Activated CD8-positive, alpha-beta memory T cell treated with anti-CD3 and anti-CD28 coated beads for 4 hours (primary cell): ENCODE measurements at places on chromosomes 6 and 20.
A peak's percentile ranks its signal among the peaks of the same experiment; 100 is the strongest.

DNA sequence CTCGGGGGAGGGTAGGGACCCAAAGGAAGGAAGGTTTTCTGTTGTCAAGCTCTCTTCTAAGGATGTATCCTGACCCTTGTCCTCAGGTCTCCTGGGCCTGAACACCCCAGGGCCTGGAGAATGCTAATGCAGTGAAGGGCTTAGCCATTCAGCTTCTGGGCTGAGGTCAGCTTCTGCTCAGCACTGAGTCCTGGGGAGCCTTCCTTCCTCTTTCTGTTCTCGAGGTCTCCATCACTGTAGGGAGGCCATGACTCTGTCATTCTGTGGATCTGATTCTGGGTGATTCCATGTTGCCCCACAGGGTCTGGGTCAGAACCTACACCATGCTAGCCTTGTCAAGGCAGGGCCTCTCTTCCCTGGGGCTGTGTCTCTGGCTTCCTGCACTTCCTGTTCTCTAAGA is 712.7 kb downstream of the DHX35 start:
- no peak for DNase-seq

DNA sequence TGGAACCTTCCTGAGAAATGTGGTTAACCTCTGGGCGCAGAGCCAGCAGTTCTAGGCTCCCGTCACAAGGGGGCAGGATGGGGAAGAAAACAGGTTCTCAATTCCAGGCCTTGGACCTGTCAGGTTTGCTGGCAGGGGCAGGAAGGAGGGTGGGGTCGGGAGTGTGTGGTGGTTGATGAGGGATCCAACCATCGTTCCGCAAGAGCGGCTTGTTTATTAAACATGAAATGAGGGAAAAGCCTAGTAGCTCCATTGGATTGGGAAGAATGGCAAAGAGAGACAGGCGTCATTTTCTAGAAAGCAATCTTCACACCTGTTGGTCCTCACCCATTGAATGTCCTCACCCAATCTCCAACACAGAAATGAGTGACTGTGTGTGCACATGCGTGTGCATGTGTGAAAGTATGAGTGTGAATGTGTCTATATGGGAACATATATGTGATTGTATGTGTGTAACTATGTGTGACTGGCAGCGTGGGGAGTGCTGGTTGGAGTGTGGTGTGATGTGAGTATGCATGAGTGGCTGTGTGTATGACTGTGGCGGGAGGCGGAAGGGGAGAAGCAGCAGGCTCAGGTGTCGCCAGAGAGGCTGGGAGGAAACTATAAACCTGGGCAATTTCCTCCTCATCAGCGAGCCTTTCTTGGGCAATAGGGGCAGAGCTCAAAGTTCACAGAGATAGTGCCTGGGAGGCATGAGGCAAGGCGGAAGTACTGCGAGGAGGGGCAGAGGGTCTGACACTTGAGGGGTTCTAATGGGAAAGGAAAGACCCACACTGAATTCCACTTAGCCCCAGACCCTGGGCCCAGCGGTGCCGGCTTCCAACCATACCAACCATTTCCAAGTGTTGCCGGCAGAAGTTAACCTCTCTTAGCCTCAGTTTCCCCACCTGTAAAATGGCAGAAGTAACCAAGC is 29.6 kb downstream of the SRSF3 start:
- peak; percentile 44 for DNase-seq

- DNase-seq: no peak
Measured at GRCh38 chr6:100171533-100172321, 177.7 kb upstream of the MCHR2 start.

GRCh38 chr6:117440706-117441525 is 15.2 kb upstream of the ROS1 start:
- DNase-seq: no peak

DNA sequence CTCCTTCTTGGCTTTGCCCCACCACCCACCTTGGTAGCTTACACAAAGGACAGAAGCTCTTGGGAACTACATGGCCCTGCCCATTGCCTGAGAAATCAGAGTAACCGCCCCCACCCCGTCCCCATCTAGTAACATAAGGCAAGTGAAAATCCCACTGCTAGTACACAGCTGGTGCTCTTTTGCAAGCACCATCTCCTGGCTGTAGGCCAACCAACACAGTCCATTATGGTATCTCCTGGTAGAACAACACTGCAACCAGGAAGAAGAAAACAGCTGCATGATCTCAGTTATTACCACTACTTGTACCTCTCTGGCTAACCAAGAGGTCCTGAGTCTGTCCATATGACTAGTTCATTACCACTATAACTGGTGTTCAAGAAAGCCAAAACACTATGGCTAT is 841.1 kb upstream of the MANEA start:
- DNase-seq: no peak

- DNase-seq: no peak
Measured at GRCh38 chr6:134074151-134075055, 22.0 kb upstream of the SLC2A12 start.

- no peak for DNase-seq
Measured at GRCh38 chr20:63831993-63832686, 1.1 kb upstream of the ZBTB46 start.

- no peak for DNase-seq
Measured at GRCh38 chr6:112839525-112839961, 492.4 kb downstream of the RFPL4B start.

DNA sequence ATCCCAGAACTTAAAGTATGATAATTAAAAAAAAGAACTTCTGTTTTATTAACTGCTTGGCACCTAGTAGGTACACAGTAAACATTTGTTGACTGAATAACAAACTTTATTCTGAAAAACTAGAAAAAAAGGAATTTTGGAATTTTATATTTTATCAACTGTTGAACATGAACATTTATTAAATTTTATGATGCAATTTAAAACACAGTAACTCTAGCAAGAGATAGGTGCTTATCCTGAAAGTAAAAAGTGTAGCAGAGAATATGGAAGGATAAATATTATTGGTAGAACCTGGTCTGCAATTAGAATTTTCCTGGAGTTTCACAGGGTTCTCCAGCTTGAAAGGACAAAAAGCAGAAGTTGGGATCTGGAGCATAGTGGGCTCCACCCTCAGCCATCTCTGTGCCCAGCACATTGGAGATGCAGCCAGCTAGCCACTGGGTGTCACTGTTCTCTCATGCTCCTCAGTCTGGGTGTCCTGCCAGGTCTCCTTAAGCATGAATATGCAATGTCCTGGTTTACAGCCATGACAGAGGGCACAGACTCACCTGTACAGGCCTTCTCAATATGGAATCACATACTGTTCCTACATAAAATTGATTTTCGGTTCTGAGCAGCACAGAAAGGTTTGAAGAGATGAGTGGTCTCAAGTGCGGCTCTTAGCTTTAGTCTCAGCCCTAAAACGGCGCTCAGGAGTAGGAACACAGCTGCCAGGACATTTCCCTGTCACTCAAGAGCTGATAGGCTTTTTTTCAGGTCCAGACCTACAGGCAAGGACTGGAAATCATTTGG is 31.7 kb upstream of the IL20RA start:
- peak; percentile 6 for DNase-seq

DNA sequence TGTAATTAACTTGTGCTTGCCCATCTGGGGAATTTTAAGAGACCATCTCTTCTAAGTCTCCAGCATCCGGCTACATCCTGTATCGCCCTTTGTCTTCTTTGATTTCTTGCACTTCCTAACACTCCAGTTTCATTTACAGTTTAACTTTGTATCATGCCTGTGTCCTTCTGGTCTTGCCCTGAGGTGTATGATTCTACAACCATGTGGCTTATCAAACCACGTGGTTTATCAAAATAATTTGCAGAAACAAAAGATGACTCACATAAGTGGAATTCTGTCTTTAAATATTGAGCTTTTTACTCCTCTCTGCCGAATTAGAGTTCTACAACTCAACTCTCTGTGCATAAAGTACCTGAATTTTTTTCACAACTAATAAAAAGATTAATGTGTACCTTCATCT is 580.7 kb downstream of the KIF16B start:
- no peak for DNase-seq

DNA sequence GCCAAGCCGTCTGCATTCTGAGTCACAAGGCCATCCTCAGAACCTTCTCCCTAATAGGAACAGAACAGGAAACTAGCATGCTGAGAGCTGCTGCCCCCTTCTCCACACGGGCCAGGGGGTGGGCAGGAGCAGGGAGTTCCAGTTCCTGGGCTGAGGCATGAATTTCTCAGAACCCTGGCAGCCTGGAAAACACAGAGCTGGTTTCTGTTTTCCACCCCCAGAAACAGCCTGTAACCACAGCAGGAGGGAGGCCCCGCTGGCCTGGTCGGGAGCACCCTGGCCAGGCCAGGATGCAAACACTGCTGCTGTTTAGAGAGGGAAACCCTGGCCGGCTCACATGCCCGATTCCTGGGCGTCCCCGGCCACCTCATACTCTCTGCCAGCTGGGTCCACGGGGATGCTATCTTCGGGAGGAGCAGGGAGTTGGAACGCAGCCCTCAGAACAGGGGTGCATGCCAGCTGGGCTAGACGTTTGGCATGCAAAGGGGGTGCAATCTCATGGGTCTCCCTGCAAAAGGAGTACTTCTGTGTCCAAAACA is 130.1 kb downstream of the NFATC2 start:
- DNase-seq: no peak

DNA sequence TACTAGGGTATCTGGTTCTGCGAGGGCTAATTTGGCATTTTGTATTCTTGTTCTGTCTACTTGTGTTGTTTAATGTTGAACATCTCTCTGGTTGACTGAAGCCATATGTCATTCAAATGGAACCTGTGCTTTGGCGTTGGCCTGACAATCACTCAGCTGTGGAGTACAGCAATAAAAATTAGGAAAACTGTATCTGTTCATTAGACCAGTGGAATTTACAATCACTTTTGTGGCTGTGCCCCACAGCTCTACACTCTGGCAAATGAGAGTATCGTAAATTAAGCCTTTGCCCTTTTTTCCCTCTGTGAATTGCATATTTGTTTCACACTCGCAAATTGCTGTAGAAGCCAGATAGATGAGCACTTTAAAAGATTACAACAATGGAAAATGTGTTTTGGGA is 102.0 kb downstream of the ARID1B start:
- no peak for DNase-seq

GRCh38 chr20:13863244-13863643 is 78.4 kb downstream of the NDUFAF5 start:
- DNase-seq: no peak

- no peak for DNase-seq
Measured at GRCh38 chr6:41651962-41652657, 13.8 kb downstream of the MDFI start.

DNA sequence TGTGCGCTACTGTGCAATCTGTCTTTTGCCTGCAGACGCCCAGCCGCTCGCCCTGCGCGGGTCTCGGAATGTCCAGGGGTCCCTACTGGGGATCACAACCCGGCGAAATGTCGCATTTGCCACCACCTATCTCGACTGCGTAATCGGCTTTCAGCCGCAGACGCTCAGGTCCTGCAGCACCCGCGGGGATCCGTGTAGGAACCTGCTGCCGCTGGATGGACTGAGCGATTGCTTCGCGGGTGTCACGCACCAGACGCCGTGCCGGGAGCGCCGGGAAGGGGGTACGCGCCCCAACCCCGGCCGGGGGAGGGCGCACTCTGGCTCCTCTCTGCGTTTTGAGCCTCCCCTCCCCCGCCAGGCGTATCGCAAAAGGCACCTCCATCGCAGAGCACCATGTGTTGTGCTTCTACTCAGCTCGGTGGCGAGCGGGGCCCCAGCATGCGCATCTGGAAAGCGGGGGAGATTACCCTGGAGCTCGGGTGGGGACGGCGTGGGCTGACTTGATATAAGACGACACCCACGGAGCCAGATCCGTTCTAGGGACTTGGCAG is 747 bp upstream of the PTPRA start:
- DNase-seq: peak; percentile 51

DNA sequence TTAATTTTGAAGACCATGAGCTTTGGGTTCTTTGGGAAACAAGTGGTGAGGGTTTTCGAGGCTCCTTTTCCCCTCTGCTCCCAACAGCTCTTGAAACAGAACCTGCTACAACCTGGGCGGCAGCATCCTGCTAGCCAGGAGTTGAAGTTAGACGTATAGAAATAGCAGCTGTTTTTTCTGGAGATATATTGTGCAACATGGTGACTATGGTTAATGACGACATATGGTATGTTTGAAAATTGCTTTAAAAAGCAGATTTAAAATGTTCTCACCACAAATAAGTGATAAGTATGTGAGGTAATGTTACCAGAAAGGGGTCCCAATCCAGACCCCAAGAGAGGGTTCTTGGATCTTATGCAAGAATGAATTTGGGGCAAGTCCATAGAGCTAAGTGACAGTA is 138.9 kb downstream of the PDE7B start:
- no peak for DNase-seq

- no peak for DNase-seq
Measured at GRCh38 chr6:15950962-15951569, 177.8 kb upstream of the MYLIP start.

DNA sequence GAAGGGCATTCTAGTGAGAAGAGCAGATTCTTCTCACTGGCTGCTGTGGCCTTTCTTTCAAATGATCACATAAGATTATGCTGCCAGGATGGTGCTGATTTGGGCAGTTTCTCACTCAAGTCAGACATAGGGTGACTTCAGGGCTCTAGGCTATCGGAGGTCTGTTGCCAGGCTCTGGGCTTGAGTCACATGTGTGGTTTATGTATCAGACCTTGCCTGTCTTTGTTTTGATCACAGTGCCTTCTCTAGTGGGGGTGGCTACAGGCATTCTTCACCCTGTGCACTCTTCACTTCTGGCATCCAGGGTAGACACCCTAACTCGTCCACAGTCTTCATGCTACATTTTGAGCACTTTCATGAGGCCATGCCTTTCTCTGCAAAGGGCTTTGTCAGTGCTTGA is 823.7 kb upstream of the MAN1A1 start:
- no peak for DNase-seq

- no peak for DNase-seq
Measured at GRCh38 chr6:106692112-106692818, 62.9 kb downstream of the QRSL1 start.

- no peak for DNase-seq
Measured at GRCh38 chr20:48080583-48080982, 295.3 kb upstream of the SULF2 start.

GRCh38 chr20:62366370-62367135 is 559 bp downstream of the LAMA5 start:
- no peak for DNase-seq

DNA sequence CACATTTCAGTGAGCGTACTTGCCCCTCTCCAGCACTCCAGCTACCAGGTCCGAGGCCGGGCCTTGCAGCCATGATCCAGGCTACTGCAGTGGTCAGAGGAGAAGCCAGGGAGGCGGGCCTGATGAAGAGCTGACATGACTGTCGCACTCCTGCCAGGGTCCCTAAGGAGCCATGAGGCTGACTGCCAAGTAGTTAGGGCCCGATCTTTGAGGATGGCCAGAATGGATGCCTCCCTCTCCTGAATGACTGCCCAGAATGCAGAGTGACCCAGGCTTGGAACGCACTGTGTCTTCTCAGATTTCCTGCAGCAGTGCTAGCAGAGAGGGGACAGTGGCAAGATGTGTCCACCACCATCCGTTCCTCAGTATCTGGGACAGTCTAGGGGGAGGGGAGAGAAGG is 24.7 kb upstream of the LRFN2 start:
- no peak for DNase-seq

DNA sequence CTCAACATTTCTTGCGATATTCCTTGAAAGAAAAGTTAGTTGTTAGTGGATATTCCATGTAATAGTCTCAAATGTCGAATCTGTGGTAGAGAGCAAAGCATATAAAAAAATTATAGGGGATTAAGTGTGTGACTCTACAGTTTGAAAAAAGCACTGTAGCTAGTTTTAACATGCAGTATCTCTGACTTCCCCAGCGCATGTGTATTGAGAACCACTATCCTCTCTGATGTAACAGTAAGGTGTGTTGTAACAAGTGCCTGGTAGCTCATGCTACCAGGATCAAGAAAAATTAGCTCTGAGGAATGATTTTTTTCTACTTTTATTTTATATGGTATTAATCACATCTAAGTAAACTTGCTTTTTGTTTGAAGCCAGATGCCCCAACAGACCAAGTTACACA is 789.2 kb downstream of the KIF16B start:
- DNase-seq: no peak

GRCh38 chr20:54067606-54068174 is 2.7 kb downstream of the BCAS1 start:
- DNase-seq: no peak
